ENCODE measurements at places on chromosomes 7 and 10.
A peak's percentile ranks its signal among the peaks of the same experiment; 100 is the strongest.

DNA sequence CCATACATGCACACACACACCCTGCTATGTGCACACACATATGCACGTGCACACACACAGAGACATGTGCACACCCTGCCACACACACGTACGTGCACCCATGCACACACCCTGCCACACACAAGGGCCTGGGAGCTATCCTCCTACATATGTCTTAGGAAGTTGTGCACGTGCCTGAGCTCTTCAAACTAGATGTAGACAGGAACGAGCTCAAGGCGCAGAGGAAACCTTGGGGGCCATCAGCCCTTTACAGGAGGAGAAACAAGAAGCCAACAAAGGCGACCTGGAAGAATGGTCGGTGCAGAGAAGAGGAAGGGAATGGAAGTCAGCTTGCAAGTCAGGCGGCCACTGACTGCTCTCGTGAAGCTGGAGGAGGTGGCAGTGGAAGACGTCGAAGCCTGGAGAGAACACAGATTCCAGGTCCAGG lies 58.7 kb downstream of the AOC1 start:
- no peak for DNase-seq

DNA sequence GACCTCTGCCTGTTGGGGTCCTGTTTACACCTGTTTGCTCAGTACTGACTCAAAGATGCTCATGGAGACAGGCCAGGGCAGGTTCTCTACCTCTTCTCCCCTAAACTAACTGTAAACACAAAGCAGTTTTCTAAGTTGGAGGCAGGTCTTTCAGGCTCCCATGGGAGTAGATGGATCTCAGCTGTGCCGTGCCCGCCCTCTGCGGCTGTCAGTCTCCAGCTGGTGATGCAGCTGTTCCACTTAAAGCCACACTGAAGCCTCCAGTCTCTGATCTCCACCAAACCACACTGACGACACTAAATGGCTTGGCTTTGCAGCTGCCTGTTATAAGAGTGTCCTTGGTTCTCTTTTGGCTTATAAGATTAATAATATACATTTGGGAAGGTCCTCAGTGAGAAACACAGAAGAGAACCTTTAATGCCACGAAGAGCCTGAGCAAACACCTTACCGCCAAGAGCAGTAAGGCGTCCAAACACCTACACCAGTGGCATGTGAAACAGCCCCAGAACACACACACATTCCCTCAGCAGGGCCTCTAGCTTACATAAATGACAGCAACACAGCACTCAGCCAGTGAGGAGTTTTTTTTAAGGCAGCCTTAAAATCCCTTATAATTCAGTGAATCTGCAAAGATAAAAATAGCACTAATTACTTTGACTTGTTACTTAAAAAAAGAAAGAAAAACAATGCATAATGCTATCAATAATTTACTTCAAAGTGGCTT lies 60.4 kb upstream of the KCNIP2 start:
- DNase-seq = no peak

GRCh38 chr7:12436896-12437535 lies 33.4 kb upstream of the VWDE start:
- no peak for DNase-seq

DNA sequence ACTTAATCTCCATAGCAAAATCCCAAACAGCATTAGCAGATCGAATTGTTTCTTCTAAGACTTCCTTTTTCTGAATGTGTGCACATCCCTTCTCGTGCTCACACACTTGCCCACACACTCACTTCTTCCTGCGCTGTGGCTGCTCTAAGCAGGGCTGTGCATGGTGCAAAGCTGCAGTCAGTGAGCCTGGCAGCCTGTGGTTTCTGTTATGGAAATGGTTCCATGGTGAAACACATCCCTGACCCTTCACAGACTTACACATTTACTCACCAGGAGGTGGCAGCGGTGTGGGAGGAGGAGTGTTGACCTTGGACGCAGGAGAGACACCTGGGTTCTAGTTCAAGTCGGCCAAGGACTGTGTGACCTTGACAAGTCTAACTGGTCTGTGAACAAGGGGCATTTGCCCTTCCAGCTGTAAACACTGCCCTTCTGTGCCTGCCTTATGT lies 24.9 kb downstream of the MTURN start:
- DNase-seq = peak; percentile 40

DNA sequence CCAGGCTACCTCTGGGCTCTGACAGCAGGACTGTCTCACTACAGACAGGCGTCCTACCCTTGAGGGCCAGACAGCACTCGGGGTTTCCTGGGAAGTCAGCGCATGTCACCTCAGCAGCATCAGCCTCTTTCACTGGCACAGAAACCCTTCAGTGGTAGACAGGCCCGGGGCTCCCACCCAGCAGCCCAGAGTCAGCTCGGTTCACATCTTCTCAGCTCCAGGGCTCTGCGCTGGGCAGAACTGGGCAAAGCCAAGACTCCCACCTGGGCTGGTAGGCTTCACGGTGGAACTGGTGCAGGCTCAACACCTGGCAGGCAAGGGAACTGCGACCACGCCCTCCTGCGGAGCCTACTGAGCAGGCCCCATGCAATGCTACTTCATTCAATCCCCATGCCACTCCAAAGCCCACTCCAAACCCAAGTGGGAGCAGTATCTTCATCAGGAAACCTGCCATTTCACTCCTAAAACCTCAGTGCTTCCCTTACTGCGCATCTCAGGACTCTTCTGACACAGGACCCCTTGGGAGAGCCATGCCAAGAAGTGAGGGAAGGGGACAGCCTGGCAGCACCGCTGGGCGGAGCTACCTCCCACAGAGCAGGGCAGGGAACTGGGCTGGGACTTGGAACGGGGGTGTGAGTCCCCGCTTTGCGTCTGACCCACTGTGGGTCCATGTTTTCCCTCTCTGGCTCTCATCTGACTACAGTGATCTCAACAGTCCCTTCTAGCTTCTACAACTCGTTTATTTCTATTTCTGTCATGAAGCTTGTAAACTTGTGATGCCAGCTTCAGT lies 60.4 kb downstream of the SCRN1 start:
- no peak for DNase-seq

DNA sequence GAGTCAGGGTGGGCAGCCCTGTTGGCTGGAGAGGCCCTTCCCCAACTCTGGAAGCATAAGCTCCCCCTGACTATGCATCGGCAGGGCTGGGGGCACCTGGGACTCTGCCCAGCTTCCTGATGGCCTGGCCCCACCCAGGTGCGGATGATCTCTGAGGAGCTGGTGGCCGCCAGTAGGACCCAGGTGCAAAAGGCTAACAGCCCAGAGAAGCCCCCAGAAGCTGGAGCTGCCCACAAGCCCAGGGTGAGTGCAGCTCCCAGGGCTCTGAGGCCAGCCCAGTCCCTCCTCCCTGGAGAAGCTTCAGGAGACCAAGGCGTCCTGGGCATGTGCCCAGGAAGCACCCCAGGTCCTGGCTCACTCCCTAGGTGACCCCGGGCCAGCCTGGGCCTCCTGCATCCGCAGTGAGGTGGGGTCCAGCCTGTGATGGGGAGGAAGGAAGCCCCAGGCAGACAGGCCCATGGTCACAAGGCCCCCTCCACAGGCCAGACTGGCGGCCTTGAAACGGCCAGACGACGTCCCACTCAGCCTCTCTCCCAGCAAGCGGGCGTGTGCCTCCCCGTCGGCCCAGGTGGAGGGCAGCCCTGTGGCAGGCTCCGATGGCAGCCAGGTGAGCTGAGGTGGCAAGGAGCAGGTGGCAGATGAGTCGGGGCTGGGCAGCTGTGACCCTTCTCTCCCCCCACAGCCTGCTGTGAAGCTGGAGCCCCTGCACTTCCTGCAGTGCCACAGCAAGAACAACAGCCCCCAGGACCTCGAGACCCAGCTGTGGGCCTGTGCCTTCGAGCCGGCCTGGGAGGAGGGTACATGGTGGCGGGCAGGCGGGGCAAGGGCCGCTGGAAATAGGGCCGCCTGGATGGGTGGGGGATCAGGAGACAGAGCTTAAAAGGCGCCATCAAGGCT lies 3.0 kb downstream of the LRWD1 start:
- DNase-seq = no peak

- DNase-seq = no peak
Observed at GRCh38 chr10:73716251-73716650, 18.3 kb upstream of the AGAP5 start.

- DNase-seq = no peak
Observed at GRCh38 chr10:32956365-32957197, 1.4 kb downstream of the ITGB1 start.

- no peak for DNase-seq
Observed at GRCh38 chr10:126101325-126101724, 205.0 kb downstream of the FANK1 start.

GRCh38 chr7:43117095-43117494 lies 4.6 kb downstream of the HECW1 start:
- DNase-seq = no peak

DNA sequence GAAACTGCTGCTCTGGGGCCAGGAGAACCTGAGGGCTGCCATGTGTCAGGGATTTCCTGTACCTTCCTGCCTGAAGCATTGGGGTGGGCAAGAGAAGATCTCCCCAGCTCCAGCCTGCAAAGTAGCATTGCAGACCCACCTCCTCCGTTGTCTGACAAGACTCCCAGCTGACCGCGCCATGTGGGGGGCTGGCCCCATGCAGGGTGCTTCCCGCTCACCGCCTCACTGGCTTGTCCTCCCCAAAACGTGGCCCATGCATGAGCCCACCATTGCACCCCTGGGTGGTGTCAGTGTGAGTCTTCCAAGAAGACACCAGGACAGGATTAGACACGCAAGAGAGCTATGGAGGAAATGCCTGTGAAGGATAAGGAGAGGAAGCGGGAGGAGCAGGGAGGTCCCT lies 68.3 kb downstream of the ABRAXAS2 start:
- no peak for DNase-seq

DNA sequence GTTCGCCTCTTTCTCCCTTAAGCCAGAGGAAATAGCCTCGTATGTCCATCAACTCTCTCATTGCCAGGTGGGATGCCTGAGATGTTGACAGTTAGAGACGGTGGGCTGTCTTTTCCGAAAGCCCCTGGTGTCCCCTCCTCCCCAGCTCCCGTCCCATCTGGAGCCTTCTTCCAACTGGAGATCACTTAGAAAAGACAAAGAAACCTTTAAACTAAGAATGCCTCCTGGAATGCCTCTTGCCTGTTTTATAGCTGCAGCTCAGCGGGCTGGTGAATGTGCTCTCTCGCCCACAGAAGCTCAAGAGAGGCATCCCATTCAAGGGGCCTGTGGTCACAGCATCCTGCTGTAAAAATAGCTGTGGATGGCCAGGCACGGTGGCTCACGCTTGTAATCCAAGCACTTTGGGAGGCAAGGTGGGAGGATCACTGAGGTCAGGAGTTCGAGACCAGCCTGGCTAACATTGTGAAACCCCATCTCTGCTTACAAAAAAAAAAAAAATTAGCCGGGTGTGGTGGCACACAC lies 5.2 kb upstream of the MYL10 start:
- no peak for DNase-seq

DNA sequence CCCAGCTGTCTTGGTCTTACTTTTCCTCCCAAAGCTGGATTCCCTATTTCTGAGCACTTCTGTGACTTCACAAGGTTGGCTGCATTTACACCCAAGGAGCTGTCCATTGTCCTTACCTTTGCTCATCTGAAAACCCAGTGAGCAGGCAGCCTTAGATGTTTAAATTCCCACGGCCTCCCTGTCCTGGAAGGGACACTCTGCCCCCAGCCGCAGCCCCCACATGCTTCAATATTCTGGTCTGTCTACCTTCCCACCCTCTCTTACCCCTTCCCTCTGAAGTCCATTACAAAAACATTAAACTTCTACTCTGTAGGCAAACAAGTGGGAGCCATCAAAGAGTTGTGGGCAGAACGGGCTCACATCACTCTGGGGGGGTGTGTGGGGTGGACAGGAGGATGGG lies 73.8 kb upstream of the EFCAB10 start:
- DNase-seq = peak; percentile 24
